Cortex of kidney (tissue), 1 donor: ENCODE measurements at places on chromosomes 4 and X.

GRCh38 chr4:1133033-1133432 lies 19.7 kb upstream of the RNF212 start:
- no peak for DNase-seq

DNA sequence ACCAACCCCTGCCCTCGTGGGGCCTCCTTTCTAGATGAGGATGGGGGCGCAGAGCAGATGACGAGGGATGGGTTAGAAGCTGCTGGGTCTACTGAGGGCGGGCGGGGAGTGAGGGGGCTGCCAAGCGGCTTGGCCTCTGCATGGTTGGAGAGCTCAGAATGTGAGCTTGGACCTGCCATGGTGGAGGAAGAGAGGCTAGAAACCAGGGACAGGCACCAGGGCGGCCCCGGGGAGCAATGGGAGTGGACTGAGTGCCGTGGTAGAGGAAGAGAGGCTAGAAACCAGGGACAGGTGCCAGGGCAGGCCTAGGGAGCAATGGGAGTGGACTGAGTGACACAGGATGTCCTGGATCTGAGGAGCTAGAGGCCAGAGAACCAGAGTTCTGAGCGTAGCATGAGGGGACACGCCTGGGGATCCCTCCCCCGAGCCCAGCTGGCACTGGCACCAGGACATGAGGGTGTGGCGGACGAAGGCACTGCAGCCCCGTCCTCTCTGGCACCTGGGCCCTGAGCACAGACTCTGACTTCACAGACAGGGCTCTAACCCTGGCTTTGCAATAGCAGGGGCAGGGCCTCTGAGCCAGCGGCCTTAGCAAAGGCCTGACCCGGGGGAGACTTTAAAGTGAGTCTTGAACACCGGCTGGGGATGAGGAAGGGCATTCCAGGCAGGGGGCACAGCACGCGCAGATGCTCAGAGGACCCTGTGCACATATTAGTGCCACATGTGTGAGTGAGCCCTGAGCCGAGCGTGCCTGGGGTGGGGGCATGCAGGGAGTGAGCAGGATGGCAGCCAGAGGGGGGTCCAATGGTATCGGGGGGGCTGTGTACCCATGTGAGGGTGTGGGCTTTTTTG lies 214.0 kb upstream of the PSAPL1 start:
- no peak for DNase-seq

DNA sequence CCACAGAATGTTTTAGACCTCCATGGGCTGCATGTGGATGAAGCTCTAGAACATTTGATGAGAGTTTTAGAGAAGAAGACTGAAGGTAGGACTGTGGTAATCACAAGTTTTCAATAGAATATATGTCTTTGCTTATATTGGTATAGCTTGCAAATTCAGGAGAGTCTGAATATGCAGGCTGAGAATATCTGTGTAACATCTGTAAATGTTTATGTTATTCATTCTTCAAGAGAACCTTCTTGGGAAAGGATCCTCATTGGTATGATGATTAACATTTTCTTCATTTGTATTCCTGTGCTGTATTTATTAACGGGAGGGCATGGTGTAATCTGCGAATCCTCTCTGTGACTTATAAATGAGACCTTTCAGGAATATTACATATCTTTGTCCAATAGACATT lies 52.1 kb upstream of the RHOH start:
- no peak for DNase-seq

DNA sequence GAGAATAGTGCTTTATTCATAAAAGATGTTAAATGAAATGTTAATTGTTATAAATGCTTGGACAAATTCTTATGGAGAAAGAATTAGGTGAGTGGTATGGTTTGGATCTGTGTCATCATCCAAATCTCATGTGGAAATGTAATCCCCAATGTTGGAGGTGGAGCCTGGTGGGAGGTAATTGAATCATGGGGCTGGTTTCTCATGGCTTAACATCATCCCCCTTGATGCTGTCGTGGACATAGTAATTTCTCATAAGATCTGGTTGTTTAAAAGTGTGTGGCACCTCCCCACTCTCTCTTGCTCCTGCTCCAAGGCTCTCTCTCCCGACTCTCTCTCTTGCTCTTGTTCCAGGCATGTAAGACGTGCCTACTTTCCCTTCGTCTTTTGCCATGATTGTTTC lies 22.5 kb downstream of the GYPE start:
- no peak for DNase-seq

DNA sequence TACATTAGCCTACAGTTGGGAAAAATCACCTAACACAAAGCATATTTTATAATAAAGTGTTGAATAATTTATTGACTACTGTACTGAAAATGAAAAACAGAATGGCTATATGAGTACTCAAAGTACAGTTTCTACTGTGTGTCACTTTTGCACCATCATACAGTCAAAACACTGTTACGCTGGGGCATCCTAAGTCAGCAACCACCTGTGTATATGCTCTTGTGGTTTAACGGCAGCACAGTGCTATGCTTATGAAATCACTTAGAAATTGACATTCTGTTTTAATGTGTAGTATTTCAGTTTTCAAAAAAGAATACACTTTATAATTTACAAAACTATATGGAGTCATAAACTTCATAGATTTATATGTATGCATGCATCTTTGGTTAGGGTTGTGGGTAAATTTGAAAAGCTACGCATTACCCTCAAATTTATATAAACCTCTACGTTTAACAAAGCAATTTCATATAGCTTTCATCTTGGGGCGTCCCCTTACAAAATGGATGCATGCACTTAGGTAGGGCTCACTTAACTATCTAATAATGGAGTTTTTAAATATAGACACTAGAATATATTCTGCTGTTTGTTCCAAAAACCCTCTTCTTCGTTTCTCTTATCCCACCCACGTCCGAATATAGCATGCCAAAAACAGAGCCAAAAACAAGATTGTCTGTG lies 690 bp upstream of the NEIL3 start:
- no peak for DNase-seq

DNA sequence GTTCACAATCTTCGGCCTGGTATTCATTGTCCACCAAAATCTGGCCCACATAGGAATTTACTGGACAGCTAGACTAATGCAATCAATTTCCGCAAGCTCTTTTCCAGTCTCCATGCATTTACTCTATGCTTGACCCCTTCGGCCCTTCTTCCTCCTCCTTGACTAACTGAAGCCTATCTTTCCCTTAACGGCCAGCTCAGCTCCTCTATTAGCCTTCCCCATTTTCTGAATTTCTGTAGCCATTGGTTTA lies 1.2 kb upstream of the PHKA2 start:
- no peak for DNase-seq

DNA sequence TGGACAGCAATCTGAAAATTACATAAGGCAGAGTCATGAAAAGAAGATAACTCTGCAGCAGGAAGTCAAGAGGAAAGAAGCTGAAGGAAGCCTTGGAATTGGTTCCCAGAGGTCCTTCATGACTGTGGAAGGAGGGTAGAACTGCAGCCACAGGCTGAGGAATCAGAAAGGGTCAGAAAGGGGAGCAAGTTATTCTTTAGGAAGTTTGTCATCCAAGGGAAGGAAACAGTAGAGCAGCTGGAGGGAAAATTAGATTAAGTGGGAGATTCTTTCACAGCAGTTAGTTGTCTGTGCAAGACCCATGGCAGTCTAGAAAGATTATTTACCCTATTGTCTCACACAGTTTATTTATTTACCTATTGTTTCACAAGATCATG lies 9.3 kb upstream of the ADH1C start:
- DNase-seq, result no peak
